ENCODE measurements at places on chromosomes 11 and 22.

GRCh38 chr11:78961937-78962701 lies 387.5 kb upstream of the NARS2 start:
- DNase-seq, result peak; percentile 34

DNA sequence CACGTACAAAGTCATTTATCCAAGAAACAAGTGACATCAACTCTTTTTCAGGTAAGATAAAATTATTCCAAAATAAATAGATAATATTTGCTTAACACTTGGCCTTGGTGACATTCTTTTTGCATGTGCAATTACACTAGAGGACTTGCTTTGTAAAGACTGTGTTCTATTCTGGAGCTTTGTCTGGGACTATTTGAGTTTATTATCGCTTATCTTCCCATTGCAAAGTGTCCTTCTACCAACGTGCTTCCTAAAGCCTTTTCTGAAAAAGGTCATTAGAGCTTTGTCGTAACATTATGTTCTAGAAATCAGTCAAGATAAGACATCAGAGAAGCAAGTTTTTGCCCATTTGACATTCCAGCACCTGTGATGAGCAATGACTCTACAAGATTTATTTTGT lies 78.3 kb upstream of the MYO18B start:
- peak; percentile 3 for DNase-seq

DNA sequence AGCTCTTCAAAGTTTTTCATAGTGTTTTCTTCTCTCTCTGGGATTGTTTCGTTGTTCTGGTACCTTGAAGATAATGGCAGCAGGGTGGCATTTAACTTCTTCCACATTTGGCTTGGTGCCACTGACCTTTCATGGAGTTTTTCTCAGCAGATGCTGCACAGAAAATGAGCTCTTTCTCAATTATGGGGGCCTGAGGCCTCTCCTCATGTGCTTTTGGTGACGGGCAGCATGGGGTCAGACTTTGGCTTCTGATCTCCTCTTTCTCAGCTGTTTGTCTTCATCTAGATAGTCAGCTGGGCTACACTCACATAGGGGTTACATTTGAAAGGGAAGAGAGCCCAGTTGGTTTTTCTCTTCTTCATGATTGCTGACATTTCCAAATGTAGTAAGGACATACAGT lies 76.3 kb downstream of the FAT3 start:
- DNase-seq, result no peak

- no peak for DNase-seq
Measured at GRCh38 chr11:11446967-11447366, 93.9 kb upstream of the CSNK2A3 start.

DNA sequence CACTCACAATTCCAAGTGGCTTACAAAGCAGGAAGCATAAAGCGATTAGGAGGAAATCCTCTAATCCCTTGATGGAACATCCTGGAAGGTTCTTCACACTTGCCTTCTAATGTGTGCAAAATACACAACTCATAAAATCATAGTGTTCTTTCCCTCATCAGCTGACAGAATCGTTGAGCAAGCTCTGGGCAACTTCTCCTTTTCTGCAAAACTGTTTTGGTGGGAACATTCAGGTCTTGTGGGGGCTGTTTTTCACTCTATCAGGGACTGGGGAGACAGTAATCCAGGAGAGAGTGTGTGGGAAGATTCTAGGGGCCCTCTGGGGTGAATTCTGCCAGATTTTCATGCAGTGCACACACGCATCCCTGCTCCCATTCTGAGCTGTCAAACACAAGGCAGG lies 53.2 kb downstream of the IRAG1 start:
- DNase-seq, result no peak

- DNase-seq, result no peak
Measured at GRCh38 chr11:107898270-107898669, 30.0 kb upstream of the RAB39A start.

- DNase-seq, result no peak
Measured at GRCh38 chr22:46148816-46149511, 1.4 kb upstream of the PPARA start.

GRCh38 chr22:38346506-38346905 lies 29.3 kb upstream of the CSNK1E start:
- DNase-seq, result no peak

DNA sequence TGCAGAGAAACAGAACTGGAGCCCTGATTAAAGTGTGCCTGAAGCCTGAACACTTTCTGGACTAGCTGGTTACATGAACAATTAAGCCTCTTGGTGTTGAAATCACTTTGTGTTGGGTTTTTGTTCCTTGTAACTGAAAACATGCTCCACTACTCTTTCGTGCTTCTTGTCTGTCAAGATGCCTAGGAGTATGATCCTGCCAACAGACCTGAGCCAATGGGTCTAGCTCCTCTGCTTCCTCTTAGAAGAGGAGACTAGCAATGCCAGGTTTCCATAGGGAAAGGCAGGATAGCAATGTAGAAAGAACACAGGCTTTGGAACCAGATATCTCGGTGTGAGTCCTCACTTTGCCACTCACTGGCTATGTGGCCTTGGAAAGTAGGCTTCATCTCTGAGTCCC lies 40.3 kb downstream of the IRAG1 start:
- no peak for DNase-seq

DNA sequence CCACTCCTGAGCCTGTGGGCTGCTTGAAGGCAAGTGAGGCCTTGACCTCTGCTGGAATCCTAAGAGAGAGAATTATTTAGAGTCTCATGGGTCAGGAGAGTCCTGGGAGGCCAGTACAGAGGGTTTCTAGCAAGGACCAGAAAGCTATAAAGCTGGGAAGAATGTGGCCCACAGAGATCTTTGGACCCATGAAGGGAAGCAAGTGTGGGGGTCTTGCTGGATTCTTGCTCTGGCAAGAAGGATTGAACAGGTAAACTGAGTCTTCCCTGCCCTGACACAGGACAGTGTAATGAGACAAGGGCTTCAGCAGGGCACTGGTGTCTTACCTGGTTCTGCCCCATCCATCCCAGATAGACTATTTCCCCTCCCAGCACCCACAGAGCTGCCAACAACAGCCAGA lies 18.4 kb downstream of the EIF3F start:
- DNase-seq, result no peak

- no peak for DNase-seq
Measured at GRCh38 chr11:100438376-100438775, 248.7 kb upstream of the ARHGAP42 start.

- no peak for DNase-seq
Measured at GRCh38 chr11:9681583-9682372, 17.9 kb downstream of the SWAP70 start.

DNA sequence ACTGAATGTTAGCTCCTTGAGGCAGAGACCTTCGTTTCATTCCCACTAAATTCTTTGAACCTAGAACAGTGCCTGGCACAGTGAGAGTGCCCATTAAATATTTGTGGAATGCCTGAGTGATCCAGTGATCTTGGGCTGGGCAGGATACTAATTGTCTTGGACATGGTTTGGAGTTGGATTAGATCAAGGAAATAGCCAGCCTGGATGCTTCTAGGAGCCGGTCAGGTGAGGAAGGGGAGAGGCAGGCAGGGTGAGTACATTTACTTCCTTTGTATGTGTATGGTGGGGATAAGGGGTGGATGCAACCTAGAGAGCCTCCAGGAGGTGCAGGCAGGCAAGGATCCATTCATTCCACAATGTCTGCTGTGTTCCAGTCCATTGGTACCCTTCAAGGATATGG lies 3.6 kb downstream of the SREBF2 start:
- no peak for DNase-seq

- DNase-seq, result no peak
Measured at GRCh38 chr11:100726680-100727079, 39.6 kb downstream of the ARHGAP42 start.

DNA sequence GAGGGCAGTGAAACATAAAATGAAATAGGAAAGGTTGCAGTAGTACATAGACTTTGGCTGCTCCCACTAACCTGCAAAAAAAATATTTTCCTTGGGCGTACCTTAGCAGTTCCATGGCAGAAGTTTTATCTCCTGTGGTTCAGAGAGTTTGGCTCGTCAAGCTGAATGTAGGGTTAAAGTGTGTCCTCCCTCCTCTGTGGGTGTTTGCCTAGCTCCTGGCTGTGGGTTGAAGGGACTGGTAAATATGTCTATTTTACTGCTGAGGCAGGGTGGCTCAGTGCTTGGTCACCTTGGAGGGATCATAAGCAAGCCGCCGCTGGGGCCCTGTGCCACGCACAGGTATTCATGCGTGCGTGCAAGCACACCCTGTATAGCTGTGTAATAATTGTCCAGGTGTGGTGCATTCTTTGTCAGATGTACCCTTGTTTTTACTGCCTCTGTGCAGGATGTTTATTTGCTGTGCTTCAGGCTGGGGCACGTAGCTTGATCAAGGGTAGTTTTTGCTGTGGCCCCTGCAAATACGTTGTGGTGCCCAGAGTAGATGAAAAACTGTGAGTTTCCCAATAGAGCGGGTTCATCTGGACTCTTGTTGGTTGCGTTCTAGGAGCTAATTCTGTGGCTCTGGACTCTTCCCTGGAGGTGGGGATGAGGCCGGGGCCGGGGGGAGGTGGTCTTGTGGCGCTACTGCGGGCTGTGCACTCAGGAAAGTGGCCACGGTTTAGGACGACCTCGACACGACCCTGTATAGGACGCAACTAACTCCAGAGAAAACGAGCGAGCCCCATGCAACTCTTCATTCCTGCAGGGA lies 732 bp upstream of the SORL1 start:
- DNase-seq, result no peak

DNA sequence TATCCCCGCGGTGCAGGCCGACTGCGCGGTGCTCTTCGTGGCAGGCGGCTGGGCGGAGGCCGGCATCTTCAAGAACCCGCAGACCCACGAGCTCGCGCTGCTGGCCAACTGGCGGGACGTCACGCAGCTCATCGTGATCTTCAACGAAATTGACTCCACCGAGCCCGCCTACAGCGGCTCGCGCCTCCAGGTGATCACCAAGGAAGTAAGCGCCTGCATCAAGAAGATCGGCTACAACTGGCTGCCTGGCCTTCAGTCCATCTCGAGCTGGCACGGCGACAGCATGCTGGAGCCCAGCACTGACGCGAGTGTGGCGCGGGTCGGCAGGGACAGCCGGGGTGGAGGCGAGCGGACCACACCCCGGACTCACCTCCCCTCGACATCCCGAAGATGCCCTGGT lies 53.9 kb upstream of the MTNR1B start:
- DNase-seq, result no peak

DNA sequence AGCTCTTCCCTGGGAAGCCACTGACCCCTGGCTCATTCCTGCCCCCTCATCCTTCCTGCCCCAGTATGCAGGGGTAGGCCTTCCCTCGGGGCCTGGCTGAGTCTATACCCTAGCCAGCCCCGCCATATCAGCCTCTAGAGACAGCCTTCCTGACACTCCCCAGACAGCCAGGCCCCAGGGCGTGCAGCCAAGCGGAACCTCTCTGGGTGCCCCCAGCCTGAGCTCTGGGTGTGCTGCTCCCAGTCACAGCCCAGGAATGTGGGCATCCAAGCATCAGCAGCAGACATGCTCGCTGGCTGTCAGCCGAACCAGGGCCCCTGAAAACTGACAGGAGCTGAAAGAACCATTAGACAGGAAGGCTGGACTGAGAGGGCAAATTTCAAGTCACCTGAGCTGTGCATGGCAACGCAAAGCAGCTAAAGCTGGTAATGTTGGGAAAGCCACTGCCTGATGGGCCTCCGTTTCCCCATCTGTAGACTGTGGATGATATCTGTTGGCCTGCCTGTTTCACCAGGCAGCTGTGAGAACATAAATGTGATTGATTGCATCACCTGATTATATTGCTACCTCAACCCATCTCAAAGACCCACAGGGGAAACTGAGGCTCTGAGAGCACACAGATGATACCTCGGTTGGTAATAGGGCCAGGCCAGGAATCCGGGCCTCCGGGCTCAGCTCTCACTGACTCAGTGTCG lies 93.2 kb downstream of the LRRC32 start:
- DNase-seq, result no peak

GRCh38 chr22:42173183-42173926 lies 42.7 kb upstream of the CYP2D6 start:
- no peak for DNase-seq

GRCh38 chr22:40694411-40694810 lies 15.1 kb downstream of the MCHR1 start:
- DNase-seq, result no peak

DNA sequence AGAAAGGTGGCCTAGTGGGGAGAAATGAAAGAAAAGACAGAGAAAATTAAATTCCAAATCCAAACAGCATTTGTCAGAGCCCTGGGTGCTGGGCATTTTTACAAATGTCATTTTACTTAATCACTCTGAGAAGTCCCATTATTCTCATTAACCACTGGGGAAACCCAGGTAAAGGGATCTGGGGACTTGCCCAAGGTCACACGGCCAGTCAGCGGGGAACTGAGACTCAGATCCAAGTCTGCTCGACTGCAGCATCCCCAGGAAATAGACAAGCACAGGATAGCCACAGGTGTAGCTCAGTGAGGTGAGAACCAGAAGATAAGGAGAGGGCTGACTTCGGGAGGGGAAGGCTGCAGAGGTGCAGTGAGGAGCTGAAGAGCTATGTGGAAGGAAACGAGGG lies 7.9 kb downstream of the NRXN2 start:
- DNase-seq, result no peak

- DNase-seq, result no peak
Measured at GRCh38 chr22:48091060-48091650, 1328.7 kb downstream of the TBC1D22A start.

GRCh38 chr11:68013611-68014156 lies 3.6 kb downstream of the ALDH3B1 start:
- DNase-seq, result no peak

- DNase-seq, result no peak
Measured at GRCh38 chr11:60343094-60343704, 16.1 kb downstream of the MS4A6E start.

GRCh38 chr11:60854847-60855725 lies 664 bp downstream of the PTGDR2 start:
- DNase-seq, result no peak

GRCh38 chr11:100994966-100995365 lies 134.6 kb downstream of the PGR start:
- no peak for DNase-seq

DNA sequence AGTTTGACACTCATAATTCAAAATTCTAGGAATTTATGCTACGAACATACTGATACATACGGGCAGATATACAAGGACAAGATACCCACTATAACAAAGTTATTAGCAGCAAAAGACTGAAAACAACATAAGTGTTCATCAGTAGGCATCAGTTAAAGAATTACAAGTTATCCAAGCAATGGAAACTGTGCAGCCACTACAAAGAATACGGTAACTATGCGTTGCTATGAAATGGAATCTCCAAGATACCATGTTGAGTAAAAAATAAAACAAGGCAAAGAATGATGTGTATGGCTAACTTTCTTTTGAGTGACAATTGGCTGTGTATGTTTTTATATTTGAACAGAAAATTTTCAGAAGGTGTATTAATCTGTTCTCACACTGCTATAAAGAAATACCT lies 151.7 kb downstream of the ADAMTS15 start:
- DNase-seq, result no peak

GRCh38 chr11:126461996-126462395 lies 106.5 kb downstream of the ST3GAL4 start:
- no peak for DNase-seq

DNA sequence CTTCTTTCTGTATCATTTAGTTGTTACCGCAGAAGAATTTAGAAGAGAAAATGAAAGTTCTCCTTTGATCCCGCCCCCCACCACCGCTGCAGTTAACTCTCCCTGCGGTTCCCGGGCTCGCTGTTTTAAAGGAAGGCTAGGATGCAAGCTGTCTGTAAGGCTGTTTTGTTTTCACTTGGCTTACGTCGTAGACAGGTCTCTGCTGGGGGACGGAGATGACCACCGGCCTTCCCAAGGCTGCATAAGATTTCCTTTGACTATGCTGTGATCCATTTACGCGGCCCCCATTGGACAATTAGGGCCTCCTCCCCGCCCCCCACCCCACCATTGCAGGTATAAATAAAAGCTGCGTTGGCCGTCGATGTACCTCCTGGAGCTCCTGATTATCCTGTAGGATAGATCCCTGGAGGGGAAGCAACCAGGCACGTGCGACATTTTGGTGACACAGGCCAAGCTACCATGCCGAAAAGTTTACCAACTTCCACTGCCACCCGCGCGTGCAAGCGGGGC lies 1.4 kb upstream of the CPT1A start:
- DNase-seq, result peak; percentile 75

All from NCI-H774 (cell line).